HAP-1 (cell line): ENCODE measurements at places on chromosomes 2 and 18.

- no peak for DNase-seq
Measured at GRCh38 chr2:174761837-174762236, 2.4 kb downstream of the CHRNA1 start.

GRCh38 chr2:122683018-122683417, 927.6 kb downstream of the TSN start:
- no peak for DNase-seq

- DNase-seq = no peak
Measured at GRCh38 chr2:222358876-222359275, 60.1 kb upstream of the PAX3 start.

- DNase-seq = no peak
Measured at GRCh38 chr18:3612315-3612714, 162.3 kb downstream of the TGIF1 start.

- DNase-seq = peak; percentile 56
Measured at GRCh38 chr2:86764661-86765309, 25.9 kb downstream of the CD8A start.
